ENCODE measurements at places on chromosomes 7 and 10. TPM values are rescaled to one million over a fixed set of nuclear protein-coding genes. Genes with fewer than 3 reads are reported as not detected.

DNA sequence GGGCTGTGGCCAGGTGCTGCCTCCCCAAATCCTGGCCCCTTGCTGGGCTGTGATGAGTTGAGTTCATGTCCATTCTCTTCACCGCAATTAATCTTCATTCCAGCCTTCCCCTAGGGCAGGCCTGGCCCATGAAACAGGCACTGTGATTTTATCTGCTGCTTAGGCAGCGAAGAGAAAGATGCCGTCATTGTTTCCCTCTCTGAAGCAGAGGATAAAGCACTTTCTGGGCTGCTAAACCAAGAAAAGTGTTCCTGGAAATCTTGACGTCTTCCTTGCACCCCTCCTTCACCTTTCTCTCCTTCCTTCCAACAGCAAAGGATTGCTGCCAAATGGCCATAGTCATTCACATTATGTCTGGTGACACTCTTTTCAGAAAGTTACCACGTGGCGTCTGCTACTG, 265.9 kb downstream of the ZEB1 start:
- no peak for DNase-seq

GRCh38 chr10:32171204-32171603, 115.0 kb upstream of the KIF5B start:
- DNase-seq, result no peak

DNA sequence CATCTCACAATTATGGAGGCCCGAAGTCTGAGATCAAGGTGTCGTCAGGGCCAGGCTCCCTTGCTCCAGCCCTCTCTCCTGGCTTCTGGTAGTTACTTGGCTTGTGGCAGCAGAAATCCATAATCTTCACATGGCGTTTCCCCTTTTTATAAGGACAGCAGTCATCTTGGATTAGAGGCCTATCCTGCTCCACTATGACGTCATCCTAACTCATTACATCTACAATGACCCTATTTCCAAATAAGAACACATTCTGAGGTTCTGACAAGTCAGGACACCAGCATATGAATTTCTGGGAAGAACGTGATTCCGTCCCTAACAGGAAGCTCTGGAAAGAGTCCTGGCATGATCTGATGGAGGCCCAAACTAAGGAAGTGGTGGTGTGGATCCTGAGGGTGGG, 35.8 kb downstream of the NEUROG3 start:
- DNase-seq, result no peak

The OR2A5 gene
- not detected for total RNA-seq

The MMS19 gene
- 55.4 TPM for total RNA-seq

The EGFR gene
- total RNA-seq, result 9.4 TPM
